Esophagus squamous epithelium (tissue), 5 donors: ENCODE measurements at places on chromosomes 1 and 21. TPM values are rescaled to one million over a fixed set of nuclear protein-coding genes. Genes with fewer than 3 reads are reported as not detected.

- no peak within 1 kb of the TSS for H3K4me3 ChIP-seq
- peak within 1 kb of the TSS; percentile 72 for H3K27ac ChIP-seq
- no peak for DNase-seq
- no peaks in the 10 kb centered on the region for H3K36me3 ChIP-seq
- peaks cover 16% of the 10 kb centered on the region for H3K4me1 ChIP-seq
- peaks cover 21% of the 10 kb centered on the region for H3K27me3 ChIP-seq
Measured at GRCh38 chr1:34759503-34760357, at the start of gene GJB4. TSS of gene GJB4 (plus strand) at chr1:34759740. CDS start at chr1:34761255, 1,515 bp downstream.

The SLC22A15 gene
- 7.2 TPM for total RNA-seq

DNA sequence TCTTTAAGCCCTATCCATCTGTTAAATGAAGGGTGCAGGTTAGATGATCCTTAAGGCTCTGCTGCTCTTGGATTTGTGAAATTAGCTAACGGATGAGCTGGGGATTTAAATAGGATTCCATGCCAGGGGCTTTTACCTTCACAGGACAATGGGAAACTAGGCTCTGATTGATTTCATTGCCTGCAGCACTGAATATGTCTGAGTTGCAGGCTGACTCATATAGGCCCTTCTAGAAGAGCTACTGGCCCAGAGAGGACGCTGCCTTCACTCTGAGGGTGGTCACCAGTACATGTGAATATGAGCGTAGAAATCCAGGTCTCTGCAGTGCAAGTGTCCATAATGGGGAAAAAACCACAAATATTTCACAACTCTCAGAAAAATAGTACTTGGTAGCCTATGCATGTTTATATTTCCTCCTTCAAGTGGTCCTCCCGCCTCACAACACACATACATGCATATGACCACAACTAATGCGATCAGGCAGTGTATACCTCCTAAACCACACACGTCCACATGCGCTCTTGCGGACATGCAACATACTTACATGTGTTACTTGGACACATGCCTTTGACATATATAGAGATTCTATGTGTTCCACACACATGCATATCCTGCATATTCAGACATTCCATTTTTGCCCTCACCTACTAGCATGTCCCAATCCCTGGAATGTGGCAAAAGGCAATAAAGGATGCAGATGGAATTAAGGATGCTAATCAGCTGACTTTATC is 233.8 kb upstream of the JUN start:
- H3K27me3 ChIP-seq: no peaks in the 10 kb centered on the region
- H3K36me3 ChIP-seq: no peaks in the 10 kb centered on the region

GRCh38 chr1:37404711-37405110 is 69.7 kb upstream of the ZC3H12A start:
- DNase-seq: no peak
- H3K4me1 ChIP-seq: no peaks in the 10 kb centered on the region
- no peaks in the 10 kb centered on the region for H3K36me3 ChIP-seq
- H3K27ac ChIP-seq: no peak overlapping the region
- H3K4me3 ChIP-seq: no peak overlapping the region
- H3K27me3 ChIP-seq: no peaks in the 10 kb centered on the region

DNA sequence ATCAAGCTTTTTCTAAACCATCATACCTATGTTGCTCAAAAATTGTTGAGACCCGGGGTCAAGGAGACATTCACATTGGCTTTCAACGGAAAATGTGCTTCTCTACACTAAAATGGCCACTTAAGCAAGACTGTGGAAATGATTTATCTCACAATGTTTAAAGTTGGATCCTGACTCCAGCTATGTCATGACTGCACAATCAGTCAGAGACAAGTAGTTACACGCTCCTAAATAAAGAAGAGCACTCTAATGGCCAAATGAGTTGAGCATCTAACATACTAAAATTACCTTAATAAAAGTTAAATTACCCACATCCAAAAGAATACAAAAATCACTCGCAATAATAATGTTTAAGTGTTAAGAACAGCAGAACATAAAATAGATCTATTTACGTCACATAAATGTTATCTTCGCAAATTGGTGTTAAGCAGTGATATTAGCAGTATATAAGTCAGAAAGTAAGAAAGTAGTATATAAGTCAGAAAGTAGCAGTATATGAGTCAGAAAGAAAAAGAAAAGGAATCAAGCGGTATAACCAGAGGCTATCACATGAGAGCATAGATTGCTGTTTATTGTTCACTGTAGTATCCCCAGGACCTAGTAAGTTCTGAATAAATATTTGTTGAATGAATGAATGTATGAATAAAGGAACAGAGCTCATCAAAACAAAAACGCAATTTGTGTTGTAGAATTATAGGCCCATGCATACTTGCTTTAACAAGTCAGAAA is 28.4 kb downstream of the ZNF281 start:
- H3K4me3 ChIP-seq: no peak overlapping the region
- H3K4me1 ChIP-seq: no peaks in the 10 kb centered on the region
- H3K27ac ChIP-seq: no peak overlapping the region
- H3K36me3 ChIP-seq: no peaks in the 10 kb centered on the region
- no peak for DNase-seq

DNA sequence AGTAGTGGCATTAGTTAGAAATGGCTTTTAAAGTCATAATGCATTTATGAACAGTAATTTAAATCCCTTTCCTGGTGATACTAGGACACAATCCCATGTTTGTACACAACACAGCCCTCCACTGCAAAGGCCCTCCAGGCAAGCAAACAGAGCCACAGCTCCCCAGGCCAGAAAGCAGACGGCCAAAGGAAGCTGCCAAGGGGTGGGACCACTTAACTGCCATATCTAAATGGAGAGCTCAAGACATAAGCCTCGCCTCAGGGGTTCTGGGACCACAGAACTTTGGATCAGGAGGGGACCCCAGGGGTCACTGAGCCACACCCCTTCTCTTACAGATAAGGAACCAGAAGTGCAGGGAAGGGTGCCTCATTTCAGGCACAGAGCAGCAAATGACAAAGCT is 189.7 kb downstream of the KCNH1 start:
- no peak overlapping the region for H3K4me3 ChIP-seq
- H3K4me1 ChIP-seq: no peaks in the 10 kb centered on the region
- H3K27me3 ChIP-seq: no peaks in the 10 kb centered on the region
- DNase-seq: no peak
- no peak overlapping the region for H3K27ac ChIP-seq

The TCHHL1 gene
- not detected for total RNA-seq

The GON4L gene
- 32.8 TPM for total RNA-seq
